ENCODE measurements at places on chromosomes 3 and 15.

GRCh38 chr3:126439346-126439967, 36.2 kb downstream of the ZXDC start:
- DNase-seq: no peak

- no peak for DNase-seq
These were observed 72.3 kb upstream of the THBS1 start for GRCh38 chr15:39508536-39508935.

DNA sequence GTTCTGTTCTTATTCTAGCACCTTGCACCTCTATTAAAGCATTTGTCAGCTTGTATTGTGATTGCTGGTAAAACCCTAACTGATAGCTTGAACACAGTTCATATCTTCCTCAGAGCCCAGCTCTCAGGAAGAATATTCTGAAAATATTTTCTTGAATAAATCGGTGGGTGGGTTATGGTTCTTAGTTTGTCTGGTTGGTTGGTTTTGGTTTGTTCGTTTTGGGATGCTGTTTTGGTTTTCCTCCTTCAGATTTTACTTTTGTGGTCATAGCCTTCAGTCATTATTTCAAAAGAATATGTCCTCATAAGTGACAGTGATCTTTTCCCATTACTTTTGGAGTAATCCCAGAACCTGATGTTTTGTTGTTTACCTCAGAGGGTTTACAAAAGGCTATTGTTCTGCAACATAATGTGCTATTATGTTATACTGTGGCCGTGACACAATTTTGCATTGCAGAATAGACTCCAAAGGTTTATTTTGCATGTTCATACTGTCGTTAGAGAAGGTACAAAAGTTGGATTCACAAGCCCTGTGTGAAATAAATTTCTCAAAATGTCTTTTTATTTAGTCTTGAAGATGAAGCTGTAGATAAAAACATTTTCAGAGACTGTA, 2.7 kb upstream of the TMEM87A start:
- DNase-seq: no peak

- DNase-seq: no peak
These were observed 23.7 kb upstream of the TICRR start for GRCh38 chr15:89551550-89551949.

DNA sequence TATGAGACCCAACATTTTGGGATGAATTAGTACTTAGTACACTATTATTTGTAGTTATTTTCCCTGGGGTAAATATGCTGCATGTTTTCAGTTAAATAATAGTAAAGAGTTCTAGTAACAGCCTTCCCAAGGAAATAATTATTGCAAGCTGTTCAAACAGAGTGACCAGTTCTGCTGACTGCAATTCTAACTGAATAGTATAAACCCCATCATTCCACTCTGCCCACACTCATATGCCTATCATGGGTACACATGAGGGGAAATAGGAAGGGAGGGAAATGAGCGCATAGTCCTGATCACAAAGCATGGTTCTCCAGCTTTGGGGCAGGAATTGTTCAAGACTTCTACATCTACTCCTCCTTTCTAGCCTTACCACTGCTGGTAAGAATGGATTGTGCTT, 18.7 kb downstream of the UQCC5 start:
- no peak for DNase-seq

DNA sequence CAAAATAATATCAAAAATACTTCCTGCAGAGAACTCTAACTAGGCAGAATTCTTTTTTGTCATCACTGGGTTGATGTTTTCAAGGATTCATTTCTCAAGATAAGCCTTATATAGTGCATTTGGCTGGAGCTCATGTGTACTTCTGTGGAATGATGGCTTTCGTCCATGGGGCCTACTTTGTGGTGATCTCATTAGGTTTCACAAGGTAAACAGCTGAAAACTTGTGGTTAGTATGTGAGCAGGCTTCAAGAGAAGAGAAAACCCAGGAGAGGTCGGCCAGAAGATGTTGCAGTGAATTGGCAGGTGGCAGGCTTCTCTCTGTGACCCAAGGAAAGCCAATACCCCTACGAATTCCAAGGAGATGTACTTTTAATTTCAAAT, 121.4 kb upstream of the PHLDB2 start:
- no peak for DNase-seq

- no peak for DNase-seq
These were observed 910 bp upstream of the ABHD6 start for GRCh38 chr3:58236527-58237237.

DNA sequence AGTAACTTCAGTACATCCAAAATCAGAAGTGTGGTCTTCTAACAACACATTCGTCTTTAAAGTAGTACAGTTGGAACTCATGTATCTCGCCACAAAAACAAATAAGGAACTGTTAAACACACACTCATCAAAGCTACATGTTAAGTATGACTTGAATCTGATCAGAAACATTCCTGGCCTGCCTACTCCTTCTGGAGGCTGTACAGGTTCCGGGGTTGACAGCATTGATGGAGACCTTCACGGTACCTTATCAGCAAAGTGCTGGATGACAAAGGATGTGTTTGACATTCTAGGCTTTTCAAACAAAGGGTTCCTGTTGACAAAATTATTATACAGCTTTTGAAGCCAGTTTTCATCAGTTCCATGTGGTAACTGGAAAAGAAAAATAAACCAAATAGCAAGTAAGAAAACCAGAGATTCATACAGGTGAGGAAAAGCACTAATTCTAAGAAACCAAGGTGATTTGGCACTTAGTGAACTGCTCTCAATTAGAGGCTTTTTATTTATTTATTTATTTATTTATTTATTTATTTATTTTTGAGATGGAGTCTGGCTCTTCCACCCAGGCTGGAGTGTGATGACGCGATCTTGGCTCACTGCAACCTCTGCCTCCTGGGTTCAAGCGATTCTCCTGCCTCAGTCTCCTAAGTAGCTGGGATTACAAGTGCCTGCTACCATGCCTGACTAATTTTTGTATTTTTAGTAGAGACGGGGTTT, 44.3 kb downstream of the MYO5C start:
- DNase-seq: no peak

DNA sequence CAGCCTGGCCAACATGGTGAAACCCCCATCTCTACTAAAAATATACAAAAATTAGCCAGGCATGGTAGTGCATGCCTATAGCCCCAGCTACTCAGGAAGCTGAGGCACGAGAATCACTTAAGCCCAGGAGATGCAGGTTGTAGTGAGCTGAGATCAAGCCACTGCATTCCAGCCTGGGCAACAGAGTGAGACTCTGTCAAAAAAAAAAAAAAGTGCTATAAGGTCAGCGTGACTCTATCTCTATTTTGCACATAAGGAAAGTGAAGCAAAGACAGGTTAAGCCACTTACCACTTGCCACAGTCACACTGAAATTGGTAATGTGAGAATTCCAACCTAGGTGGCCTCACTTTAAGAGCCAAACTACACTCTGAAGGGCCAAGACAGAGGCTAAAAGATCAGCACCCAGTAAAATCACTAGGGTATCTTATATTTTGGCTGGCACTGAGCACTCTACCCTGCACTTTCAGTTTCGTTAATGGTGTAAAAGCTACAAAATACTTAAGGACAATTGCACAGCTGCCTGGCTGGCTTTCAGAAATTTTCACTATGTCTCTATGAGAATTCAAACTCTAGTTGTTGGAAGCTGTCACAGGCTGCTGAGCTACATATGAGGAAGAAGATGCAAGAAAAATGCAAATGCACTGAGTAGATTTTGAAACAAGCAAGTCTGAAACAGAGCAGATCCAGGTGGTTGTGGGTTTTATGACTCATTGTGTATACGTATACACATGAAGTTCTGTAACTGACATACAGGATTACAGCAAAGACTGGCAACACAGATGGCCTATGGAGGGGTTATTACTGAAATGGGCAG, 32.7 kb downstream of the TRANK1 start:
- no peak for DNase-seq

DNA sequence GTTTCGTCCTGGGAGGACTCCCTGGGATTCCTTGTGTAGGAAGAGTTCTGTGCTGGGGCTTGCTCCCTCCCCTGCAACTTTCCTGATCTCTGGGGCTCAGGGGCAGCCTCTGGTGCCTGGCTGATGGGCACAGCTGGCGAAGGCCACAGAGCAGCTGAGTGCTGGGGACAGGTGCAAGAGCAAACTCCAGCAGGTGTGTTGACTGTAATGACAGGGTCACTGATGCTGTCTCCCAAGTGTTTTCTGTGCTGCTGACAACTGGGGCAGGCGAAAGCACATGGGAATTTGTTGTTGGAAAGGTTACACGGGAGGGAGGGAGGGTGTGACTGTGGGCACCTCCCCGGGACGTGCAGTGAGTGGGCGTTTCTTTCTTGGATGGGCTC, 21.6 kb downstream of the CPN2 start:
- no peak for DNase-seq

DNA sequence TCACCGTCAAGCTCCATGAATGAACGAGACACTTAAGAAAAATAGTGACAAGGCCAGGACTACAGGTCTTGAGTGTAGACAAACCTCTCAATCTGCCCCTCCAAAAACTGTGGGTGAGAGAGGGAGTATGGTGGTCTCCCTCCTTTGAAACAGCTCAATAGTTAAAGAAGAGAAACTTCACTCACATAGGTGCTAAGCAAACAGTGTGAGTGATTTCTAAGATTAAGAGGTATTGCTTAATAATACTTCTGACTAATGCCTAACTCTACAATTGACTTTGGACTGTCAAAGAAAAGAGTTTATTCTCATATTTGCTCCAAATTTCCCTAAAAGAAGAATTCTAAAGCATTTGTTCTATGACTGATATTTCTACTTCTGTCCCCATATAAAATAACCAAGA, 17.0 kb upstream of the TMEM108 start:
- no peak for DNase-seq

DNA sequence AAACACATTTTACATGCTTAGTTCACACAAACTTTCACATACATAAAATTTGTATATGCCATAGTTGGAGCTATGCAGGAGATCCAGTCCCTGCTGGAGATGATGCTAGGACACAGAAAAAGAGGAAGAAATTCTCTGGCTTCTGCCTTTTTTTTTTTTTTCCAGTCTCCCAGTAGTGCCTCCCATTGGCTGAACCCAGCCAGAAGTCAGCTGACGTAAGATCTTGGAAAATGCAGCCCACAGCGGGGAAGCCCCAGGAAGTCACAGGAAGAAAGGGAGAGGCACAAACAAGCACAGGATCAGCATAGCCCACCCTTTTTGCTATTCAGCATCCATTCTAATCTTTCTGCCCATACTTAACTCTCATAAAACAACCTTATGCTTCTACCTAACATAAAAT, 38.5 kb downstream of the SCN11A start:
- no peak for DNase-seq

DNA sequence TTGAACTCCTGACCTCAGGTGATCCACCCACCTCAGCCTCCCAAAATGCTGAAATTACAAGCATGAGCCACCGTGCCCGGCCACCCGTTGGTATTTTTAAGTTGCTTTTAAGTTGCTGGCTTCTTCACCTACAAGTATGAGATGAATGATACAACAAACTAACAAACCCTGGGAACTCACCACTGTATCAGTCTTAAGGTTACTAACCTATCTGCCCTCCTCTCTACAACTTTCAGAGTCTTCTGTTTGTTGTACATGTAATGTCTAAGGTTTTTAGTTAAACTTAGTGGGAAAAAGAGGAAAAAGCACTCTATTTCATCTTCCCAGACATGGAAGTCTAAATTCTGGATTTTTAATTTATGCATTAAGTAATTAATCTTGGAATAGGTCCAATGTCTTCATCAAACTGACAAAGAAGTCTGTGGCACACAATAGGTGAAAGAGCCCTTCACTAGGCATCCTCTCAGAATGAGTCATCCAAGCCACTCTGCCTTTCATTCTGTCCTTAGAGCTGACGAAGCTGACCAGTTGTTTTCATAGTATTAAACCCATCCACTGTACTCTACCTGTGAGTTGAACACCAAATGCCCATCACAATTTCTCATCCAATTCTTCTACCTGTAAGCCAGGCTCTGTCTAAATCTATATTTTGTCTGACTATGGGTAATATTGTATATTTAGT, 936.1 kb downstream of the TUSC7 start:
- no peak for DNase-seq

DNA sequence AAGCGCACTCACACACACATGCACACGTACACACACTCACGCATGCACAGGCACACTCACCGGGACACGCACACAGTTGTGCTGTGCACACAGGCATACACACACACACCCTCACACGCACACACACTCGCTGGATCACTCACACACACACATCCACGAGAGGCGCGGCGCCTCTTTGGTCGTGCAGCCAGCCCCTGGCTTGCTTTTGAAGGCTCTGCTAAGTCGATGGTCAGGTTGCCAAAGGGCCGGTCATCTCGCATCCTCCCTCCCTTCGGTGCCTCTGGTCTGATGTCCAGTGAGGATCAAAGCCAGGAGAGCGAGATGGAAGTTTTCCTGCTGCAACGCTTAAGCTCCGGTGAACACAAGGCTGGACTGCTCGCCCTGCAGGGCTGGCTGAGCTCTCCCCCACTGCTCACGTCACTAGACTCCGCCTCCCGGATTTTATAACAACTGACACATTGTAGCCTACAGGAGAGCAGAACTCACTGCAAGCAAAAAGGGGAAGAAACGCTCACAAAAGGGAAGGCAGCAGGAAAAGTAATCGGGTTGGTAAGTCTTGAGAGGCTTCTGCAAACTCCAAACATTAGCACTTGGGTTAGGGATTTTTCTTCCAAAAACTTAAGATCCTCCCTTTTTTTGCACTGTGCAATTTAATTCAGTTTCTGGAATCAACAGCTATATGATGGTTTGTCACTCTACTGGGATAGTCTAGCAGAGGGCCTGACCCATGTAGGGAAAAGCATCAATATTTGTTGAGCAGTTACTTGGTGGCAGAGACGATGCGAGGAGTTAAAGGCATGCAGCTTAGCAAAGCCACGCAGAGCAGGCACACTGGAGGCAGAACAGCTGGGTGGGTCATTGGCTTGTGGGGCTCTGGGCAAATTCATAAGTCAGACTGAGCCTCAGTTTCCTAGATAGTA, at the start of gene SRGAP3:
SRGAP3 (minus strand) TSS at position 374 of the 920 bp plus-strand sequence. CDS start 695 bp downstream, outside the sequence.
- DNase-seq: peak; percentile 21

- DNase-seq: no peak
These were observed 5.5 kb upstream of the SACM1L start for GRCh38 chr3:45683417-45684326.

DNA sequence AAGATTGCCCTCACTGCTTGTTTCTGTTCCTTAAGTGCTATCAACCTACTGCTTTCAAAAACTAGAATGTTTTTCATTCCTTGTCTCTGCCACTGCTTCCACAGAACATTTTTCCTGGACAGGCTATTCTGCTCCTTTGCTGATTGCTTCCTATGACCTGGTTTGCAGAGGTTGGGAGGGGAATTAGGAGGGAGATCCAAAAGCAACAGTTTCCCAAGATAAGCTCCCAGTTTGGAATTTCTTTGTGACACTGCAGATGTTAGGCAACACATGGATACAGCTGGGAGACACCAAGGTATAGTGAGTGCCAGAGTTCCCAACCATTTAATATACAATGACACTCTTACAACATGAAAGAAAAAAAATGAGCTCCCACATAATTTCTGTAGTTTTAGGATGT, 1036.5 kb downstream of the ROBO2 start:
- DNase-seq: no peak

GRCh38 chr15:98616397-98616796, 31.9 kb upstream of the IGF1R start:
- DNase-seq: no peak

GRCh38 chr3:96083610-96084009, 730.8 kb upstream of the EPHA6 start:
- DNase-seq: no peak

GRCh38 chr15:56732135-56732885, 999 bp downstream of the ZNF280D start:
- DNase-seq: no peak

GRCh38 chr3:148034353-148034752, 625.2 kb downstream of the ZIC1 start:
- no peak for DNase-seq

Measured in activated CD8-positive, alpha-beta memory T cell treated with anti-CD3 and anti-CD28 coated beads for 1 hour (primary cell).